ENCODE measurements at places on chromosomes 11 and 22.

DNA sequence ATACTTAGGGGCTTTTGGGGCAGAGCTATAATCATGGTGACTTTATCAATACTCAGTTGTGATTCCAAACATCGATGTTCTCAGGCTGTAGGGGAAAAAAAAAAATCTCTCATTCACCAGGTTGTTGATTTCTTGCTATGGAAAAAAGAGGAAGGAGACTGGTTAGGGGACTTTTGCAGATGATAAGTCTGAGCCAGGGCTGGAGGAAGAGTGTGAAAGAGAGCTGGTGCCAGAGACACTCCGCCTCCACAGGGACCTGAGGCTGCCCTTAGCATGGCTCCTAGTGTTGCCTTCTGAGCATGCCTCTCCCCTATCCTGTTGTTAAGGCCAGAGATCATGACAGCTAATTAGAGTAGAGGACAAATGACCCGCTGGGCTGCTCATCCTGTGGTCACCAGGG is 16.9 kb downstream of the UPB1 start:
- no peak for DNase-seq

DNA sequence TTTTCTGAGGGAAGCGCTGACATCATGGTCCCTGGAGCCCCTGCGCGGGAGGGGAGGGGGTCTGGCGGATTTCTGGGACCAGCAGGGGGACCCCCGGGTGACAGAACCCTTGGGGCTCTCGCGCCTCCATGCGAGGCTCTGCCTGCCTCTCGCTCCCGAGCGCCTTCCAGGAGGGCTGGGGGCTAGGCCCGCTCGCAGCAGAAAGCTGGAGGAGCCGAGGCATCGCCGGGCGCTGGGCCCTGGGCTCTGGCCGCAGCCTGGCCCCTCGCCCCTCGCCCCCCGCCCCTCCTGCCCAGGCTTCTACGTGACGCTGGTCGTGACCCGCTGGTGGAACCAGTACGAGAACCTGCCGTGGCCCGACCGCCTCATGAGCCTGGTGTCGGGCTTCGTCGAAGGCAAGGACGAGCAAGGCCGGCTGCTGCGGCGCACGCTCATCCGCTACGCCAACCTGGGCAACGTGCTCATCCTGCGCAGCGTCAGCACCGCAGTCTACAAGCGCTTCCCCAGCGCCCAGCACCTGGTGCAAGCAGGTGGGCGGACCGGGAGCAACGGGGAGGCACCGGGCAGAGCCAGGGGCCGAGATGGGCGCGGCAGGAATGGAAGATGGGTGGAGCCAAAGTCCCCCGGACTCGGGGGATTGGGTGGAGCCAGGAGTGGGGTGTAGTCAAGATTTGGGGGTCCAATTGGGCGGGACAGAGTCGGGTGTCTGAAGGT is 5.4 kb downstream of the BEST1 start:
- DNase-seq: no peak

GRCh38 chr11:118699506-118700220 is 20.2 kb upstream of the TREH start:
- no peak for DNase-seq

GRCh38 chr11:25992294-25992693 is 339.6 kb upstream of the ANO3 start:
- no peak for DNase-seq

- no peak for DNase-seq
Observed at GRCh38 chr22:30182815-30183214, 63.7 kb downstream of the LIF start.

DNA sequence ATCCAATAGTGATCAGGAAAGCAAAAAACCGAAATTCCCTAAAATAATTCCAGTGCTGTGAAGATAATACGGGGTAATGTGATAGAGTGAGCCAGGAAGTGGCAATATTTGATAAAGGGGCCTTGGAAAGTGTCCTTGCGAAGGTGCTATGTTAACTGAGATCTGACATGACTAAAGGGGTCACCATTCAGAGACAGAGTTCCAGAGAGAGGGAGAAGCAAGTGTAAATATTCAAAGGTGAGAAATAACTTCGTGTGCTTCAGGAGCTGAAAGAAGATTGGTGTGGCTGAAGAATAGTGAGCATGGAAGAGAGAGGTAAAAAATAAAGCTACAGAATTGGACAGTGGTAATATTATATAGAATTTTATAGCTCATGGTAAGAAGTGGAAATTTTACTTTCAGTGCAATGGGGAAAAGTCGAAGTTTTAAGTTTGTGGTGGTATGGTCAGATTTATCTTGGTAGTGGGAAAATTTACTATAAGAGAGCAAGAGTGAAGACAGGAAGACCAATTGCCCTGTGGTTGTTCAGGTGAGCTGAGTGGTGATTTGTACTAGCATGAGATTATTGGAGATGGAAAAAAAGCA is 164.5 kb downstream of the JRKL start:
- DNase-seq: no peak

DNA sequence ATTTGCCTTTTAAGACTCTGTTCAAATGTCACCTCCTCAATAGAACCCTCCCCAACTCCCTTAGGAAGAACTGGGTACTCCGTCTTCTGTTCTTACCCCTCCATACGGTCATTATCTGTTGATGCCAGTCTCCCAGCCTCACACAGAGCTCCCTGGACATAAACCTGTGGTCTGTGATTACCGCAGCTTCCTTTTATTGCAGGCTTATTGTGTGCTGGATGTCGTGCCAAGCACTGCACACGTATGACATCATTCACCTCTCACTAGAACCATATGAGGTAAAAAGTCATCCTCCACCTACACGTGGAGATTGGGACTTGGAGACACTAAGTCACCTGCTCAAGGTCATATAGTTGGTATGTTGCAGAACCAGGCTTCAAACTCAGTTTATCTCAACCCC is 15.3 kb downstream of the PTPN5 start:
- no peak for DNase-seq

- no peak for DNase-seq
Observed at GRCh38 chr22:48740731-48741405, 1086.8 kb downstream of the BRD1 start.

- no peak for DNase-seq
Observed at GRCh38 chr11:117620086-117620485, 176.9 kb downstream of the DSCAML1 start.

GRCh38 chr11:106986261-106986660 is 32.0 kb downstream of the GUCY1A2 start:
- DNase-seq: no peak

DNA sequence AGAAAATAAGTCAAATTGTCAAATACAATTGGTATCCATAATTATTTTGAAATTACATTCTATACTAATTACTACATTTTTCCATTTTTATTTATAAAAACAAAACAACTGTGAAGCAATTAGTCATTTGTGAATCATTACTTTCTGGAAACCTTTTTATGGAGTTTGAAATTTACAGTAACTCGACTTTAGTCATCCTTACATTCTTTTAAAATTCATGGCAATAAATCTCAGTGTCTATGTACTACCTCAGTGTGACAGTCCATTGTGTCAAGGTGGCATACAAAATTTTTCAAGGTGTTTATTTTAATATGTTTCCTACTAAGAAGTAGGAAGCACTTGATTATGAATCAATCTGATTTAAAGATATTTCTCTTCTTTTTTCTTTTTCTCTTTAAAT is 1949.4 kb upstream of the RAG2 start:
- DNase-seq: no peak

GRCh38 chr22:24067587-24068376 is 56.7 kb downstream of the CABIN1 start:
- no peak for DNase-seq

GRCh38 chr22:37739035-37739434 is 42.2 kb downstream of the TRIOBP start:
- peak; percentile 61 for DNase-seq

GRCh38 chr11:3767536-3767935 is 29.8 kb downstream of the NUP98 start:
- DNase-seq: no peak

GRCh38 chr11:27122001-27122400 is 81.4 kb downstream of the BBOX1 start:
- peak; percentile 18 for DNase-seq

DNA sequence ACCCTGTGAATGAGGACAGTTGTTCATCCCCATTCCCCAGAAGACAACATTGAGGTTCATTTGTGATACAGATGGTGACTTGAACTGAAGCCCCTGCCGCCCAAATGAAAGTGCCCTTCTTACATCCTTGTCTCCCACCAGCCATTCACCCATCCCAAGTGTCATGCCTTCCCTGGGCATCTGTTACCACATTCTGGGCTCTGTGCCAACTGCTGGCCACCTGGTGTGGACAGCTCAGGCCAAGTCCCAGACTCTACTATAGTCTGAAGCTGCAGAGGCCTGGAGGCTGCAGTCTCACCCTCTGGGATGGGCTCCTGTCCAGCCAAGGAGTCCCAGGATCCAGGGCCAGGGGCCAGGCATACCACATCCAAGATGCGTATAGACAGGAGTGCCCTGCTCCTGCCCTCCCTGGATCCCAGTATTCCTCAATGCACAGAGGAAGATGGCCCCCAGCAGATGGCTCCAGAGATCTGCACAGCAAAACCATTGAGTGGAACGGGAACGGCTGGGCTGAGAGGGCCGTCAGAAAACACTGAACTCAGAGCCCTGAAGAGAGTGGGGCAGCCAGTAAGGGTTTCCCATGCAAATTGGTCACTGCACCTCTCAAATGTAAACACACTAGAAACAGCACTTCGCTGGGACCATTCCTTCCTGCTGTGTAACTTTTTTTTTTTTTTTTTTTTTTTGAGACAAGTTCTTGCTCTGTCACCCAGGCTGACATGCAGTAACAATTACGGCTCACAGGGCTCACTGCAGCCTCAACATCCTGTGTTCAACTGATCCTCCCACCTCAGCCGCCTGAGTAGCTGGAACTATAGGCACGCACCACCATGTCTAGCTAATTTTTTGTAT is 22.8 kb downstream of the ARRB1 start:
- no peak for DNase-seq

GRCh38 chr22:46159777-46160176 is 9.5 kb downstream of the PPARA start:
- DNase-seq: no peak

DNA sequence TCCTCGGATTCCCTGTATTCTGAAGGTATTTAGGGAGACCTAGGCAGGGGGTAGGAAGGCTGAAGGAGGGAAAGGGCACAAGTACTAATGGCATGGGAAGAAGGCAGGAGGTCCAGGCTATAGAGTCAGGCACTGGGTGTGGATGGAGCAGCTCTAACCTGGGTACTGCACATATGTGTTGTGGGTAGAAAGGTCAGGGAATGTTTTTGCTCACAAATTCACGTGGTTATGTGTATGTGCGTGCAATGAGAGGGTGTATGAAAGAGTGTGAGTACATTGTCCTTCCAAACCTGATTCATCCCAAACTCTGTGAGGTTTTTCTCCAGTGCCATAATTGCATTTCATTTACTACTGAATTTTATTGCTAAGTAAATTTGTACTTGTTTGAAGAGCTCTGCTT is 23.2 kb downstream of the DNHD1 start:
- DNase-seq: no peak

GRCh38 chr11:103407641-103408040 is 298.4 kb downstream of the DYNC2H1 start:
- DNase-seq: no peak

DNA sequence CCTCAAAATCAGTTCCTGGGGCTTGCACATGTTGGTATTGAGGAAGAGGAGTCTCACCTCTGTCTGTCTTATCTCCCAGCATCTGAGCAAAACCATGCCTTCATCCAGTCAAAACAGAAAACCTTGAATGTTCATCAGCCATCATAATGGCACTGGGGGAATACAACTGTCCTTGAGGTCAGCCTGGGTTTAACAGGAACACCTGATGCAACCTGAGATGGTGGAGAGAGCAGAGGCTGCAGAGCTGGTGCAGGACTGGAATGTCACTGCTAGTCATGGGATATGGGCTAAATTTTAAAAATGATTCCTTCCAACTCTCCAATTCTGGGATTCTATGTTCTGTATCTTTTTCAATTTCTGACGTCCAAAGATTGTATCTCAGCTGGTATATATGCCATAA is 931.0 kb downstream of the NTM start:
- no peak for DNase-seq

- no peak for DNase-seq
Observed at GRCh38 chr22:24706054-24706453, 68.5 kb downstream of the PIWIL3 start.

GRCh38 chr11:9575260-9576240 is 2.1 kb downstream of the WEE1 start:
- DNase-seq: peak; percentile 82

DNA sequence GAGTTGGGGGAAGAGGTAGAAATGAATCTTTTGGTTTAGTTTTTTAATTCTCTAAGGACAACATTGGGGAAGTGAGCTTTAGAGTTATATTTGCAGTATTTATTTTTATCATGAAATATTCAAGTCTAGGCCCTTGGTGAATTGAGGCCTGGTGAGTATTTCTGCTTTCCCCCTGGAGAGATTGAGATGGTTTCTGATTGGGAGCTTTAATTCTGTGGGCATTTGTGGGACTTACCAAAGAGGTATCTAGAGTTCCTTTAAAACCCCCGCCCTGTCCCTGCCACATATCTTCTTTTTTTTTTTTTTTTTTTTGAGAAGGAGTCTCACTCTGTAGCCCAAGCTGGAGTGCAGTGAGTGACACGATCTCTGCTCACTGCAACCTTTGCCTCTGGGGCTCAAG is 9.6 kb downstream of the ACO2 start:
- DNase-seq: no peak

DNA sequence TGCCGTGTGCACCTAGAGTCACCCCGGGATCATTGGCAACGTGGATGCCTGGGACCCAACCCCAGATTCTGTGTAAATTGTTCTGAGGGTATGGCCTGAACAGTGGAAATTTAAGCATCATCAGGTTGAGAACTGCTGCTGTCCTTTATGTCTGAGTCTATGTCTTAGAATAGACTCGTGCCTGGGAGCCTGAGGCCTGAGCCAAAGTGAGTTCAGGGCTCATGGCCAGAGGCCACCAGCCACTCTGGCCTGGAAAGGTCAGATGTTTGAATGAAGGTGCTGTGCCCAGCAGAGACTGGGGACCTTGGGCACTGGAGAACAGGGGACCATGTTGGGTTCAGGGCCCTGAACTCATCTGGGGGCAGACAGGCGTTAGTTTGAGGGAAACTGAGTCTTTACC is 91.1 kb downstream of the MYO18B start:
- no peak for DNase-seq
